ENCODE measurements at places on chromosomes 6 and 20. TPM values are rescaled to one million over a fixed set of nuclear protein-coding genes. Genes with fewer than 3 reads are reported as not detected.

- DNase-seq = no peak
- peak overlapping the region; percentile 79 for H3K27ac ChIP-seq
- no peaks in the 10 kb centered on the region for H3K27me3 ChIP-seq
- H3K4me3 ChIP-seq = no peak overlapping the region
These were observed 9.7 kb downstream of the DYNLT1 start for GRCh38 chr6:158634695-158635426.

The CD83 gene
- polyA plus RNA-seq = 2.0 TPM

- no peak for DNase-seq
- peak overlapping the region; percentile 69 for H3K4me3 ChIP-seq
- H3K27me3 ChIP-seq = no peaks in the 10 kb centered on the region
- H3K4me1 ChIP-seq = peaks cover 7% of the 10 kb centered on the region
- no peak overlapping the region for H3K27ac ChIP-seq
These were observed 1.2 kb upstream of the RAB22A start for GRCh38 chr20:58308290-58308679.

GRCh38 chr6:32933661-32934085, 7.2 kb downstream of the HLA-DMB start:
- no peak overlapping the region for H3K27ac ChIP-seq
- no peak overlapping the region for H3K4me3 ChIP-seq
- H3K27me3 ChIP-seq = peaks cover 34% of the 10 kb centered on the region
- no peaks in the 10 kb centered on the region for H3K4me1 ChIP-seq
- DNase-seq = peak; percentile 66

DNA sequence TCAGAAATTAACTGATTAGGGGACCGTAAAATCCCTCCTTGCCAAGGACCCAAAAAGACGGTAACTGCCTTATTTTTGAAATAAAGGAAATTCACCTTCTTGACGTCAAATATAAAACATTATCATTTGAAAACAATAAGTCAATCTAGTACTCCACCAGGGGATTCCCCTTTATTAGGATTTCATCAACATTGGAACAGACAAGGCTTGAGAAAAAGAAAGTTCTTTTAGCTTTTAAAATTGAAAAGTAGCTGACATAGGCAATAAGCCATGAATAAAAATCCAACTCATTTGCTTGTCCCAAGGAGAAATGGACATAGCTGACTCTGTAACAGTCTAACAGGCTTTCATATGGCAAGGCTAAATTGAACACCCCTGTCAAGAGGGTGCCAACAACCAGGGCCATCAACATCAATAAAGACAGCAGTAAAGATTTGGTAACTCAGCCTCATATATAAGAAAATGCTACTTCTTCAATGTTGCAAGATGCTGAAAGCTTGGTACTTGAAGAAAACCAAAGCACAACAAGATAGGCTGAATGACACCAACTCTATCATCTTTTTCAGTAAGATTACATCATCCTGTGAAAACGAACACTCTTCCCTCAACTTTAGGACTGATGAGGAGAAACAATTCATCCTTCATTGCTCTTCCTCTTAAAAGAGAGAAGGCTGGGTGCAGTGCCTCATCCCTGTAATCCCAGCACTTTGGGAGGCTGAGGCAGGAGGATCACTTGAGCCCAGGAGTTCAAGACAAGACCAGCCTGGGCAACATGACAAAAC, 121.0 kb upstream of the PRDM1 start:
- no peaks in the 10 kb centered on the region for H3K4me1 ChIP-seq
- no peak overlapping the region for H3K27ac ChIP-seq
- H3K36me3 ChIP-seq = no peaks in the 10 kb centered on the region

The LAMA4 gene
- polyA plus RNA-seq = 9.4 TPM

The FAM229B gene
- 20.6 TPM for polyA plus RNA-seq

The LST1 gene
- polyA plus RNA-seq = not detected

DNA sequence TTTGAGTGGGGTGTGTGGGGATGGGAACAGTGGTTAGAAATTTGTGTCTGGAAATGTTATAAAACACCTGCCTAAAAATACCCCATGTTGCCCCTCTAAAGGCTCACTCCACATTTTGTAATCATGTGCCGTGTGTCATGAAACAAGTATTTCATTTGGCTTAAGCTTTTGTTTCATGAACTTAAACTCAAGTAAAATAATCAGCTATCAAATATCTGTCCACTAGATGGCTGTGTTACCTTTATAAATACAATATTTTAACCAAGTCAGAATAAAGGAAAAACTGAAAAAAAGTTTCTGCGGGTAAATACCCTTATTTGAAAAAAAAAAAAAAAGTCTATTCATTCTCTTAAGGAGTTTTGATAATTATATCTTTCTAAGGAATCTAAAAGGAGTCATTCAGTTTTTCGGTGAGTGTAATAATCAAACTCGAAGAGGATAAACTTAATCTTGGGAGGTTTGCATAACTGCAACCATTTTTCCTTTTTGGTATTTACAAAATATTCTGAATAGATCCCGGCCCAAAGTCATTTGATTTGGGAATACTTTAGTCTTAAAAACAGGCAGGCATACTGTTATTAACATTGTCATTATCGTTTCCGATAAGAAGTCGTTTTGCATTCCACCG, 29.9 kb upstream of the MTRF1L start:
- no peak overlapping the region for H3K27ac ChIP-seq
- H3K27me3 ChIP-seq = no peaks in the 10 kb centered on the region
- peak; percentile 14 for DNase-seq
- no peak overlapping the region for H3K4me3 ChIP-seq

- H3K27me3 ChIP-seq = no peaks in the 10 kb centered on the region
- no peaks in the 10 kb centered on the region for H3K4me1 ChIP-seq
- no peaks in the 10 kb centered on the region for H3K36me3 ChIP-seq
- H3K27ac ChIP-seq = no peak overlapping the region
- DNase-seq = no peak
- H3K4me3 ChIP-seq = no peak overlapping the region
These were observed 14.7 kb upstream of the HMGN3 start for GRCh38 chr6:79249136-79249535.

- no peak overlapping the region for H3K27ac ChIP-seq
- no peaks in the 10 kb centered on the region for H3K36me3 ChIP-seq
- H3K4me3 ChIP-seq = no peak overlapping the region
- DNase-seq = no peak
- H3K4me1 ChIP-seq = peaks cover 8% of the 10 kb centered on the region
These were observed 97.1 kb upstream of the PTPN1 start for GRCh38 chr20:50413088-50413500.

GRCh38 chr20:18688676-18689075, 100.8 kb downstream of the DTD1 start:
- no peak overlapping the region for H3K4me3 ChIP-seq
- H3K27me3 ChIP-seq = no peaks in the 10 kb centered on the region
- H3K27ac ChIP-seq = no peak overlapping the region
- DNase-seq = no peak

The KIF25 gene
- not detected for polyA plus RNA-seq

The CPNE5 gene
- 0.30 TPM for polyA plus RNA-seq

Data from SK-N-SH (cell line).